ENCODE measurements at places on chromosomes 2 and 18. TPM values are rescaled to one million over a fixed set of nuclear protein-coding genes. Genes with fewer than 3 reads are reported as not detected.

DNA sequence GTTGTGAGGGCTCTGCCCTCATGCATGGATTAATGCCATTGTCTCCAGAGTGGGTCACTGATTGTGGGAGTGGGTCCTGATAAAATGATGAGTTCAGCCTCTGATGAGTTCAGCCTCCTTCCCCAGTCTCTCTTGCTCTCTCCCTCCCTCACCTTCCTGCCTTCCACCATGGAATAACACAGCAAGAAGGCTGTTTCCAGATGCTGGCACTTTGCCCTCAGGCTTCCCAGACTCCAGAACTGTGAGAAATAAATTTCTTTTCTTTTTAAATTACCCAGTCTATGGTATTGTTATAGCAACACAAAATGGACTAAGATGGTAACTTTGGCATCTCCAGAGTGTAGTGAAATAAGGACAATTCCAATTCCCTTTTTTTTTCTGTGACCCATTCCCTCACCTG lies 47.1 kb upstream of the MAP4K3 start:
- no peak for DNase-seq

DNA sequence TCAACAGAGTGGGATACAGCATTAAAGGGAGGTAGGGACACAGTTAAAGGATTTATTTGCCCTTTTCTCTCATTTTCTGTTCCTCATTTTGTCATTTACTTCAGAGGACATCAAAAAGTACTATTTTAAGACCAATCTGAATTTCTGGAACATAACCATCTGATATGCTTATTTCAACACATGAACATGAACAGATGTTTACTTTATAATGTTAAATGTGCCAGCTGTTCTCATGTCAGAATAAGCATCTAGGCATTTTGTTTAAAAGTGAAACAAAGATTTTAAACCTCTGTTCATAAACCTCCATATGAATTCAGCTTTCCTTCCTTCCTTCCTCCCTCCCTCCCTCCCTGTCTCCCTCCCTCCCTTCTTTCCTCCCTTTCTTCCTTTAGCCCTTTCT lies 677.7 kb downstream of the CNTNAP5 start:
- no peak for DNase-seq

DNA sequence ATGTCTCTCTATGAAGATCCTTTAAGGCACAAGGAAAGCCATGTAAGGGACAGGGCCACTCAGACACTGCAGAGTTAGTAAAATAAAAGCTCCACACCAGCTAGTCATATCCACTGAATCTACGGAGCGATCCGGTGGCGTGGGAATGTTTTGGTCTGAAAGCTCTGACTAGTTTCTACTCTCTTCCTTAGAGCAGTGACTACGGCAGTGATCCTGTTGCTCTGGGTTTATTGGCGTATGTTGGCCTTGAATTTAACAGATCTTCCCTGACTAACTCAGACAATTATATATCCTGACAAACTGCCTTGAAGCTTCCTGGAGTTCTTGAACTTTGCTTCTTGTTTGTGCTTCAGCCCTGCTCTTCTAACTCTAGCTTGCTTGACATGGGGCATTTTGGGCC lies 115.3 kb upstream of the FZD5 start:
- DNase-seq, result no peak

DNA sequence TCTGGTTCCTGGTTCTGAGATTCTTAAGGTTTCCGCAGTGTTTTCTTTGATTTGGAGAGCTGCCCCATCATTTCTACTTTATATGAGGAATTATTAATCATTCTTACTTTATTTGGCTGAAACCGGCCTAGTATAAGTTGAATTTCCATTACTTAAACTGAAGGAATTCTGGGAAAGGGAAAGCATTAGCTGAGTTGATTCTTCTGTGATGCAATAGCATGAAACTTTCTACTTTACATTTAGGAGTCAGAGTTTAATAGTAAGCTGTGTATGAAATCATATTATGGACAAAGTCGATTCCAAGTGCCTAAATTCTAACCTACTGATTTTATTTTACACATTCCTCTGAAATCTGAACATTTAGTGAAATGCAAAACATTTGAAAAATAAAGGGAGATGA lies 1269.7 kb upstream of the ZEB2 start:
- DNase-seq, result no peak

DNA sequence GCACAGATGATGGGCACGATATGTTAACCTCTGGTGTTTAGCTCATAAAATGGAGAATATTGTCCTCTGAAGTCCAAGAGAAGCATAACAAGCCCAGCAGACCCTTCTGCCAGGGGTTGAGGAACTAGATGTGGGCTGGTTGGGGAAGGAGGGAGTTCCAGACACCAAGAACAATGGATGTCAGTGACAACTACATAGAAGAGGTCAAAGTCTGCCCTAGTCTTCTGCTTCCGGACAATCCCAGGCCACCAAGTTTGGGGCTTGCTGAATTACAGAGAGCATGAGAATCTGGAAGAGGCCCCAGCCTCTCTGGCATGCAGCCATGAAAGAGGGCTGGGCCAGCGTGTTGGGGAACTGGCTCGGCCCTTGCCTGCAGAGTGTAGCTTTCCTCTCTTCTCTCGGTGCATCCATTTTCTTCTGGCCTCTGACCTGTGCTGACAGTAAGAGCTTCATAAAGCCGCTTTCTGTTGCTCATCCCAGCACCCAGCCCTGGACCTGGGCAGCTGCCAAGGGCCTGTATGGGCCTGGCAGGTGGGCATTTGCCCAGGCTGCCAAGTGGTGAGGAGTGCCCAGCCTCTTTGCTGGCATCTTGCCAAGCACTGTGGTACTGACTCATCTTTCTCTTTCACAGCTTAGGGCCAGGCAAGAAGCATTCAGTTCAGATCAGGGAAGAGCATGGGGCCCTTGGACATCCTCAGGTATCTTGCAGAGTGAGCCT lies 14.6 kb upstream of the LAPTM4A start:
- peak; percentile 98 for DNase-seq

OTX1 gene
- 0.34 TPM for polyA plus RNA-seq

GRCh38 chr2:30641765-30642345 lies 165.4 kb downstream of the CAPN13 start:
- DNase-seq, result no peak

GRCh38 chr18:8943900-8944870 lies 158.3 kb upstream of the NDUFV2 start:
- DNase-seq, result peak; percentile 41

Measured in mammary epithelial cell (primary cell).